ENCODE measurements at places on chromosomes 16 and 17. TPM values are rescaled to one million over a fixed set of nuclear protein-coding genes. Genes with fewer than 3 reads are reported as not detected.

DNA sequence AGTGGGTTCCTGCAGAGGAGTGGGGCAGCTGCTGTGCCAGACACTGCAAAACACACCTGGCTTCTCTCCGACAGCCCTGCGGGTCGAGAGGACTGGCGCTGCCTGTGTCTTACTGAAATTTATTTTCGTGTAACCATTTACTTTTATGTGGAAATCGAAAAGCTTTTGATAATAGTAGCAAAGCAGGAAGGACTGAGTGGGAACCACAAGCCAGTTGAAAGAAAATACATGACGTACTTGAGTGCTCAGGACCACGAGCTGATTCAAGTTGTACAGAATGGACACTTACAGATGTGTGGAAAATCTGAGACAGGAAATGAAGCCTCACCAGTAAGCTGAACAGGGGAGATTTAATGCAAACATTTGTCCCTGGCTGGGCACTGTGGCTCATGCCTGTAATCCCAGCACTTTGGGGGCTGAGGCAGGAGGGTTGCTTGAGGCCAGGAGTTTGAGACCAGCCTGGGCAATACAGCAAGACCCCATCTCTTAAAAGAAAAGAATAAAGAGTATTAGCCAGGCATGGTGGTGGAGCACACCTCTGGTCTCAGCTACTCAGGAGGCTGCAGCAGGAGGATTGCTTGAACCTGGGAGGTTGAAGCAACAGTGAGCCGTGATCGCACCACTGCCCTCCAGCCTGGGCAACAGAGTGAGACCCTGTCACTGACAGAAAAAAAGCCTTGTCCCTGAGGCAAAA is 11.3 kb upstream of the RPL13 start:
- no peak for DNase-seq

GRCh38 chr16:24116989-24117388 is 139.1 kb upstream of the CACNG3 start:
- no peak for DNase-seq

The COG1 gene
- 18.3 TPM for total RNA-seq

The FN3KRP gene
- total RNA-seq = 24.1 TPM
